ENCODE measurements at places on chromosomes 13 and 19.
A peak's percentile ranks its signal among the peaks of the same experiment; 100 is the strongest.

DNA sequence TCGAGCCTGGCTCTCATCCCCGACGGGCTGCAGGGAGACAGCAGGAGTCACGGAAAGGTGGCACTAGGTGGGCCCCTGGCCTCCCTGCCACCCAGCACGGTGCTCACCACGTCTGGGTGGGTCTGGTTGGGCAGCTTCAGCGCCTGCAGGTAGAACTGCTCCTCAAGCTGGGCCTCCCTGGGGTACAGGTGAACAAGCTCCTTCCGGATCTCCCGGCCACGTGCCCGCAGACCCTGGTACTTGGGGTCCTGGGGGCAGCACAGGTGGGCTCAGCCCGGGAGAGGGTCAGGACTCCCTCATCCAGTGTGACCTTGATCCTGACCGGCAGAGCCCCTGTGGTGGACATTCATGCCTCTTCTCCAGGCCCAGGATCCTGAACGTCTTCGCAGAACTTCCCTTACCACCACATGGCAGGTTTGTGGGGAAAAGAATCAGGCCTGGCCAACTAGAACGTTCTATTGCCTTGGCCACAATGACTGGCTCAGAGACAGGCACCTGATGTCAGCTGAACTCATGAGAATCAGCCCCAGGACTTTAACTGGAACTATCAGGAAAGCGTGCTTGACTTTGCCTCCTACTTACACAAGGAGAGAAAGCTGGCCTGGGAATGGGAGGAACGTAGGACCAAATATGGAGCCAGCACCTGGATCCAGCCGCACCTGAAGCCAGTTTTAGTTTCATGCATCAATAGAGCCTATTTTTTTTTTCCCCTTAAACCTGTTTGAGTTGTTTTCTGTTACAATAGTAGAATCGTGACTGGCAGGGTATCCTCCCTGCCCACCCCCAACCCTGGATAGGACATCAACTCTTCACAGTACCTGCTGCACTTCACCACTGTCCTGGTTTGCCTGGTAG lies 8.9 kb downstream of the SARS2 start:
- no peak for DNase-seq

GRCh38 chr19:3945838-3946237 lies 13.0 kb downstream of the NMRK2 start:
- DNase-seq: no peak

DNA sequence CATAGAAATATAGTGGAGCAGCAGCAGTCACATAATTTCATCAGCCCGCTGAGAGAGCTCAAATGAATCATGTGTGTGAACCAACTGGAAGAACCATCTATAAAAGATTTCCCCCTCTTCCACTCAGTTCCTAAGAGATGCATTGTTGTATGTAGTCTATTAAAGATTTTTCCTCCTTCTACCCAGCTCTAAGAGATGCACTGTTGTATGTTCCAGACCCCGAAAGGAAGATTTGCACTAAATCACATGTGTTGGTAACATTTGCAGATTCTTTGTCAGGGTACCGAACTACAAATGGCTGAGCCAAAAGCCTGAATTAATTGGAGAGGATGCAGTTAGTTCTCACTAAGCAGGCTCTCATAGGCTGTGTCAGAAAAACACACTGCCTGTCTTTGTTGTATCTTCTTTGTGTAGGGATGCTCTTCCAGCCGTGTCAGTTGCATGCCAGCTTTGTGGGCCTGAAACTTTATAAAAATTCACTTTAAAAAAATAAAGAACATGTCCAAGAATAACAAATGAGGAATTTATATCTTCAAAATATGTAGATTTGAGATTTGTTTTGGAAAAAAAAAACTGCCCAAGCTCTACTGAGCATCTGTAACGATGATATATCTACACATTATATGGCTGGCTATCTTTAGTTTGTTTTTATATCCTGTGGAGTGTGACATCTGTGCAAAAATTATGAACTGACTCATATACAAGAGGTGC lies 223.1 kb downstream of the MZT1 start:
- no peak for DNase-seq

DNA sequence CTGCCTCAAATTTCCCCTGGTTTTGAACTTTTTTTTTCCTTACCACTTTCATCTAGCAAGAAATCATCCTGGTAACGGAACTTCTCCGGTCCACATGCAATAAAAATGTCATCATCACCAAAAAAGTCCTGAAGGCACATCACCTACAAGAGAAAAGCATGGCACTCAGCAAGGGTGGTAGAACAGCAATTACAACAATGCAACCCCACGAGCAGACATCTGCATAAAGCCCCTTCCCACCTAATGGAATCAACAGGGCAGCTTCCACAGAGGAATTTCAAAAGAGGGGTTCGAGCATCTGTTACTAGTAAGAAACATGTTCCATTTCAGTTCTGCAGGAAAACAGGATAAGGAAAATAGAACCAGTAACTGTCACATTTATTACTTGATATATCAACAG lies 183.9 kb downstream of the DCLK1 start:
- DNase-seq: no peak

- no peak for DNase-seq
Measured at GRCh38 chr13:40094056-40094455, 438.6 kb downstream of the COG6 start.

DNA sequence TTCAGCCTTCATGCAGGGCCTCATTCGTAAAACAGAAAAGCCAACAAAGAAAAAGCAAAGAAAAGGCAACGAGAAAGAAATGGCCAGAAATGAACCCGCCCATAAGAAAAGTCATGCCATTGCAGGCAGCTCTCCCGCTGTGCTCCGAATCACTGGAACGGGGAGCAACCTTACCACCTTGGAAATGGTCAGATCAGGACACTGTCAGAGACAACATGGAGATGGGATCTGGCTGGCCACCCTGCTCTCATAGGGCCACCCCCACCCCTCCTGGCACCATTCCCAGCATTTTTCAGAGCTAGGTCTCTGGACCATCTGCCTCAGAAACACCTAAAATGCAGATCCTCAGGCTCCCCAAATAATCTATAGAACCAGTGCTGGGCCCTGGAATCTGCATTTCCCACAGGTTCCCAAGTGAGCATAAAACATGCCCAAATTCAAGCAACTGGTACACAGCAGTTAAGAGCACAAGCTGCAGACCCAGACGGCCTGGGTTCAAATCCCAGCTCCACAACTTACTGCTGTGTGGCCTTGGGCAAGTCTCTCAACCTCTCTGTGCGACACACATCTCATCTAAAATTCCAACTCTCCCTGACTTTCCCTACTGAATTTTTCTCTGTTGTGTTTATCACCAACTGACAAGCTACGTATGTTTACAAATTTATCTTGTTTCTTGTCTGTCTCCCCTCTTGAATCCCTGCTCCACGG lies 151.6 kb downstream of the IER2 start:
- DNase-seq: no peak

DNA sequence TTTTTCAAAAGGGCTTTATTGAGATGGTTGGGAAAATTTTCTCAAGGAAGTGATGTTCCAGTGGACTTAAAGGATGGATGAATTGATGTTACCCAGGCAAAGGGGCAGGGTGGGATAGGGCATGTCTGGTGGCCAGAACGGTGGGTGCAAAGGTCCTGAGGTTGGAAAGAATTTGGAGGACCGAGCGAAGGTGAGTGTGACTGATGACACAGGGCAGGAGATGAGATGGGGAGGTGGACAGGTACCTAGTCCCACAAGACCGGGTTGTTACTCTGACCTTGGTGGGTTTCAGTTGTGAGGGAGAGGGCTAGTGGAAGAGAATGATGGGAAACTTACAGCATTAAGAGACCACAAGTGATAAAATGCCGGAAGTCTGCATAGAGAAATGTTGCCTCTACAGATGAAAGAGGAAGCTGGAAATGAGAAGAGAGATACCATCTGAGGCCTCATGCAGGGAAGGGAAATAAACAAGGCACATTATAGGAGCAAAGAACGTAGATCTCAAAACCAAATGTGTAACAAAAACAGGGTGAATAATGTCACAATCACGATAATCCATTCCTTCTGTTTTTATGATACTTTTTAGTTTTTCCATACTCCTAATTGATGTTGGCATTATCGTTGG lies 4.5 kb downstream of the ADGRE1 start:
- no peak for DNase-seq

GRCh38 chr13:18232298-18232993 lies 949.2 kb downstream of the TUBA3C start:
- no peak for DNase-seq

- DNase-seq: no peak
Measured at GRCh38 chr13:51437550-51438127, 15.2 kb downstream of the INTS6 start.

- DNase-seq: no peak
Measured at GRCh38 chr19:15292847-15293582, 39.3 kb downstream of the BRD4 start.

DNA sequence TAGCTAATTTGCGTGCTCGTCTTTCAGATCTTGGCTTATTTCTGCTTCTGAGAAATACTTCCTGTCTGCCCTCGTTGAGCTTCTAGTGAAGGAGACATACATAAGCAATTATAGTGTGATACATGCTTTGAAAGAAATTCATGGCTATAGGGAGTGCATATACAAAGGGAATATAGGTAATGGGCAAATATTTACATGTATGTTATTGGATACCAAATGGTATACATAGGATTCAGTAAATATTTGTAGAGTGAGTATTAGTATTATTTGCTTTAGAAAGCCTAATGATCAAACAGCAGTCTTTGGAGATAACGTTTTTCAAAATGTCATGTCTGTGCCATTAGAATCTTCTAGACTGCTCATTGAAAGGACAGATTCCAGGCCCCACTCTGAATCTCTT lies 5.2 kb downstream of the BRCA2 start:
- DNase-seq: no peak

DNA sequence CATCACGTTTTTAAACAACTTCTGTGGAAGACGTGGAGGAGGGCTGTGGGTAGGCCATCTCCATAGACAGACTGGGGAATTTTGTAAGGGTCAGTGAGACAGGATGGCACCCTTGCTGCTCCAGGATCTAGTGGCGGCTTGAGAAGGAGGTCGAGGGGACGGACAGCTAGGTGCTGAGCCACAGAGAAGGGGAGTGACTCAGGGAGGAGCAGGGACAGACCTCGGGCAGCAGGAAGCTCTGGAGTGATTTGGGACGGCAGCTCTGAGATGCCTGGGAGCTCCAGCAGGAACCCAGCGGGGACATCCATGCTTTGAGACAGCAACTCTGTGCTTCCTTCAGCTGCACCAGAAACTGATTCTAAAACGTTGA lies 169.1 kb upstream of the SOX1 start:
- DNase-seq: peak; percentile 11

DNA sequence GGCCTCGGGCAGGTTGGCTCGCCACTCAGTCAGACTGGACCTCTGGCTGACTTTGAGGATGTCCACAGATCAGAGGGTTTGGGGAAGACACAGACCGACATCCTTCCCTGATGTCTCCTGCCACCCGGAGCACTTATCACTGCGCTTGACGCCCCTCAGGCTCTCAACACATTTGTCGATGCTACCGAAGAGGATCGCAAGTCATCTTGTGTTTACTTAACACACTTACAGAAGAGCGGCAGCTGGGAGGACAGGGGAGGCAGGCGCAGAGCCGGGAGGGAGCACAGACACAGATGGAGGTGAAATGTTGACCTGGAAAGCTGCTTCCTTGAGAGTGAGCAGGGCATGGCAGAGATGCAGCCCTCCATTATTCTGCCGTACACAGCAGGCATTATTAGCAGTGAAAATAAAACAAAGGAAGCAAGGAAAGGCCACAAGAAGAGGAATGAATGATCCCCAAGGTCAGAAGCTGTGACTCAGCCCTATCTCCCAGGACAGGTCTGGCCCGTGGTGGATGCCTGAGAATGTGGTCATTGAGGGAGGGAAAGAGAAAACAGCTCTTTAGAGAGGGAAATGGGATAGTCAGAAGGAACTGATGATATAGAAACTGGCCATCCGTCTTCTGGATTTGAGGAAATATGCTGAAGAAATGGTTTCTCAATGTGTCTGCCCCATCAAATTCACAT lies 549.5 kb upstream of the ARGLU1 start:
- no peak for DNase-seq

DNA sequence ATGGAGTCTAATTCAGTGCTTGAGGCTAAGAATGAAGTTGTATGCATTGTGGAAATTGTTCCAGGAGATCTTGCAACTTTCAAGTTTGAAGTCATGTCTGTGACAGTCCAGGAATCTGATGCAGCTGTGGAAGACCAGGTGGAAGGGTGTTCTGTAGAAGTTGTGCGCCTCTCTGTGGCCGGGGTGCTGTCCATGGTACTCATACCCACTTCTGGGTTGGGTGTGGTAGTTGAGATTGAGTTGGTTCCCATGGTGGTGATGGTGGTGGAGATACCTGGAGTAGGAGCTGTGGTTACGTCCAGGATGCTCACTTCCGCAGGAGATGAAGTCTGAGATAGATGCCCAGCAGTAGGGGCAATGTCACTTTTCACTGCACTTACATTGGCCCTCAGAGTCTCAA lies 44.3 kb downstream of the MUC16 start:
- no peak for DNase-seq

- peak; percentile 70 for DNase-seq
Measured at GRCh38 chr19:55080121-55080967, 4.7 kb downstream of the EPS8L1 start.

- no peak for DNase-seq
Measured at GRCh38 chr19:48619692-48620585, 633 bp downstream of the SPHK2 start.

DNA sequence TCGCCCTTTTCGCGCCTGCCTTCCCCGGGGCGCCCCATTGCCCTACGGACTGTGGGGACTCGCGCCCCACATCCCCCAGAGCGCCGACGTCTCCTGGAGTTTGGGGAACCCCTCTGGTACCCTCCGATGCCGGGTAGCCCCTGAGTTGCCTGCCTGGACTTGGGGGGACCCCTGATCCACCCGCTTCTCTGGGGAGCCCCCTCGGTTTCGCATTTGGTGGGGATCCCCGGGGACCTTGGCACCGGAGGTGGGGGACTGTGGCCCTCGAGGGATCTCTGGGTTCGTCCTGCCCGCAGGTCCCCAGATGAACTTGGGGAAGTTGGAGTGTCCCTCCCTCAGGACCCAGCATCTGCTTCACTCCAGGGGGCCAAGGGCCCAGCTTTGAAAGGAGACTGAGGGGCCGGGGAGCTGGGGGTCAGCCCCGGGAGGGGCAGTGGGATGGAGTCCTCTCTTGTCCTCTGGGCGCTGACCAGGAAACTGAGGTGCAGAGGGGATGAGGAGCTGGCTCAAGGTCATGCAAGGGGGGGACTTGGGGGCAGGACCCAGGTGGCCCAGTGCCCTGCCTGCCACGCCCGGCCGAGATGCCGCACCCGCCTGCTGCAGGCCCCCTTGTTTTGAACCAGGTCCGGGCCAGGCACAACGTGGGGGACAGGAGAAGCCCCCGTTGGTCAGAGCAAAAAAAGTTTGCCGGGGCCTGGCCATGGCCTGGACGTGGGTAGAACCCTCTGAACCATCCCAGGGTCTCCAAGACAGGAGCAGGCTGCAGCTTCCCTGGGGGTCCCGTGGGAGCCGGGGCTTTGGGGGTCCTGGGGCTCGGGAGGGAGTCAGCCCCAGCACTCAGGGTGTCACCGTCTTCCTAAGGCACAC lies 1.0 kb downstream of the EFNA2 start:
- no peak for DNase-seq

DNA sequence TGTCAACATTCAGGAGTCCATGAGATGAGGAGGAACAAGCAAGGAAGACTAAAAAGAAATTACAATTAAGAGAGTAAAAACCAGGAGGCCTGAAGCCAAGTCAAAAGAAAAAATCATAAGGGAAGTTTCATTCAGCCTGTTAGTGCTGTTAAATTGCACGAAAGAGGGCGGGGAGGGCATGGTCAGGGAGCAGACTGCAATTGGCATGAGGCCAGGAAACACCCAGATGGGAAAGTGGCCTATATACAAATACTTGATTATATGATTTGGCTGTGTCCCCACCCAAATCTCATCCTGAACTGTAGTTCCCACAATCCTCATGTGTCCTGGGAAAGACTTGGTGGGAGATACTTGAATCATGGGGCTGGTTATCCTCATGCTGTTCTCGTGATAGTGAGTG lies 43.9 kb downstream of the TNFSF13B start:
- DNase-seq: no peak

GRCh38 chr13:75481176-75482069 lies 546 bp downstream of the TBC1D4 start:
- peak; percentile 58 for DNase-seq
